ENCODE measurements at places on chromosomes 4 and X.

DNA sequence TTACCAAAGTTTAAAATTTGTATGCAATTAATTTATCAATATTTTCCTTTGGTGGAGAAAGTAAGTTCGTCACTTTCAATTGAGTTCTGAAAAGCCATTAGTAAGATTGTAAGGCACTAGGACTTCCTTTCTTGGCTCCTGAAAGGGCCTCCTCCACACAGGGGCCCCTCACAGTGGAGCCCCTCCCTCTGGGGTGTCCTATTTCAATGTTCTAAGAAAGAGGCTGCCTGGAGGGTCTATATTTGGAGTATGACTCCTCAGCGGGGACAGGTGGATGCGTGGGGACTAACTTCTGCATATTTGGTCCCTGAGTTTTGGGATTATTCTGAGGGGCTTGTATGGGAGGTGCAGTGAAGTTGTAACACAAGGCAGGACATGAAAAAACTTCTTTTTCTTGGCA, 1.6 kb upstream of the ARMCX4 start:
- no peak for DNase-seq

DNA sequence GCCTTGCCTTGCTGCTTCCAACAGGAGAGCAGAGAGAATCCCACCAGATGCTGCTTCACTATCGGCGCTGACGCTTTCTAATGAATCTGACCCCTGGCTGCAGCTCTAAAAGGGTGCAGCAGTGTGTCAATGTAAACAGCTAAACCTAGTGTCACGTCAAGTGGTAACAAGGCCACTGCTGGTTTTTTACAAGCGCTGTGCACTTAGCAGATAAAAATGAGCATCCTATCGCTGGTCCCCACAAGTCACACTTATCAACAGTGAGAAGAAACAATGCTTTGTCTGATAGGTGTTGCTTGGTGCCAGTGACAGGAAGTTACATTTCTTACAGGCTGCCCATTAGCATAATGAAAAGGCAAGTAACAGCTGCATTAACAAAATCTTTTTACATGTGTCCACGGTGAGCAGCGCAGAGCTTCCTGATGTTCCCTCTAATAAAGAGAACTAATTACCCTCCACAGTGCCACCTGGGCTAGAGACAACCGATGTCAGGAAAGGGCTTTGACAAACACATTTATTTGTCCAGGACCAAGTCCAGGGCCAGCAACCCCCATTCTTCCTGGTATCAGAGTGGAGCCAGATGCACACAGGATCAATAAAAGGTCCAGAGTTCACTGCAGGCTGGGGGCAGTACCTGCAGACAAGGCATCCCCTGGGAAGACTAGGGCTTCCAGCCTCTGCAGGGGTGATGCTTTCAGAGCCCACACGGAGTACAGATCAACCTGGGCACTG, 176.0 kb downstream of the MGST2 start:
- no peak for DNase-seq

DNA sequence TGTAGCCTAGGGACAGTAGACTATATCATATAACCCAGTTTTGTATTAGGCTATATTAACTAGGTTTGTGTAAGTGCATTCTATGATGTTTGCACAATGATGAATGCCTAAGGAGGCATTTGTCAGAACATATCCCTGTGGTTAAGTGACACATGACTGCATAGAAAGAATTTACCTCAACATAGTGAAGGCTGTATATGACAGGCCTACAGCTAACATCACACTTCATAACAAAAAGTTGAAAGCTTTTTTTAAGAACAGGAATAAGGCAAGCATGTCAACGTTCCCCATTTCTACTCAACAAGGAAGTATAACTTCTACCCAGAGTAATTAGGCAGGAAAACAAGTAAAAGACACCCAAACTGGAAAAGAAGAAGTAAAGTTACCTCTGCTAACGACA, 165.9 kb upstream of the NDST4 start:
- DNase-seq: no peak

- no peak for DNase-seq
Observed at GRCh38 chr4:80199004-80199560, 1.8 kb downstream of the PRDM8 start.

GRCh38 chr4:16862697-16863096, 35.7 kb downstream of the LDB2 start:
- no peak for DNase-seq

DNA sequence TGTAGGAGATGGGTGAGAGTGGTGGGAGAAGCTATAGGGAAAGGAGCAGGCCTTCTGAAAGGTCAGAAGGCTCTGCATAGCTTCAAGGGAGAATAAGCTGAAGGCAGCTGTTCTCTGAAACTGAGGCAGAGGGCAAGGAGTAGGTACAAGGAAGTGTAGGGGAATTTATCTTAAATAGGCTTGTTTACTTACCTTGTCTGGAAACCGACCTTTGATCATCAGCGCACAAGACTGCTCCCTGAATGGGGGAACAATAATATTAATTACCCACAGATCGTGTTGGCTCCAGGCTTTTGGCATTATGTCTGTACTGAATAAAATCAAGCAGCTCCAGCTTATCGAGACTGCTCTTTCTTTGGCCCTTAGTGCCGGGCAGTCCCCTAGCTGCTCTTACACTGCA, 175.5 kb upstream of the MAGEB16 start:
- DNase-seq: no peak

DNA sequence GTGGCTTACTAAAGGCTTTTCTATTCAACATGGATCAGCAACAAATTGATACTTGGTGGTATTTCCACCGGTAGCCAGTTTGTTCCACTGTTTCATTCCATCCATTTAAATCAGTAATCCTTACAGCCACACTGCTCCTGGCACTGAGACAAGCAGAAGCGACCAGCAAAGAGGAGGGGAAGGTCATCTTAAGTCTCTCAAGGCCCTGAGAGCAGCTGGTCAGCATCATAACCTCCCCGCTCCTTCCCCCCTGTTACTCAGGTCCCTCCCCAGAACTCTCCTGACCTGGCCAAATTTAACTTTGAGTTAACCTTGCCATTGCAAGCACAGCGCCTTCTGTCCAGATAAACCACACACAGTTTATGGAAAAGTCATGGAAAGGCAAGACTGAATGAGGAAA, 331.3 kb upstream of the KLF3 start:
- no peak for DNase-seq

DNA sequence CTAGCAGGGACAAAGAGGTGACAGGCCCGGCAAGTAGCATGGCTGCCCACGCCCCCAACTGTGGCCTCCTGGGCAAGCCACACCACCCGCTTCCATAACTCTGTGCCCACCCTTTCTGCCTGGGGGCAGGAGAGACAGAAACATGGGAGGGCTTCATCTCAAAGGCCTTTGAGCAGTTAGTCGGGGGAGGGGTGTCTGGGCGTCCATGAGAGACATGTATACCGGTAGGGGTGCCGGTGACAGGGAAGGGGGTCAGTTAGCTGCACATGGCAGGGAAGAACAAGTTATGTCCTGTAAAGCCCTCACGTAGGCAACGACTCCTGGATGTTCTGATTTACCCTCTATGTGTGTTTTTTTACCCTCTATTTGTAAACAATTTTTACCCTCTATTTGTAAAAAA, 9.3 kb downstream of the PDZD4 start:
- DNase-seq: no peak

GRCh38 chr4:90002441-90003062, 107.9 kb downstream of the MMRN1 start:
- no peak for DNase-seq

- DNase-seq: no peak
Observed at GRCh38 chr4:24070117-24070516, 180.3 kb upstream of the PPARGC1A start.

DNA sequence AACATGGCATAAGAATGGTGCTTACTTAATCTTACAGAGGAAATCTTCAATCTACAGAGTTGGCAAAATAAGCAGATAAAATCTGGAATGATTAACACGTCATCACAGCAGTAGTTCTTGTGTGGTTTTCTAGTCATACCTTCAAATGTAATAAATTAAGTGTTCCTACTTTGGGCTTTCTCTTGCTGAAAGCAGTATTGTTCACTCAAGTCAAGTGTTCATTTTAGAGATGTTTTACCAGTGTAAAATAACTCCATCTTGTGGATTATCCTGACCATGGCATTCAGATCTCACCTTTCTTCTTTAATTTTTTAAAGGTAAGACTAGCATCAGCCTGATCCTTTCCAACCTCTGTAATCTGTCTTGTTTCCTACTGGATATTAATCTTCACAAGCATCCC, 72.9 kb downstream of the ADAMTS3 start:
- DNase-seq: no peak

GRCh38 chr4:27046851-27047250, 186.2 kb downstream of the STIM2 start:
- DNase-seq: no peak

GRCh38 chrX:120732461-120732860, 102.6 kb upstream of the C1GALT1C1 start:
- DNase-seq: no peak

- no peak for DNase-seq
Observed at GRCh38 chrX:9362363-9362928, 102.4 kb upstream of the TBL1X start.

DNA sequence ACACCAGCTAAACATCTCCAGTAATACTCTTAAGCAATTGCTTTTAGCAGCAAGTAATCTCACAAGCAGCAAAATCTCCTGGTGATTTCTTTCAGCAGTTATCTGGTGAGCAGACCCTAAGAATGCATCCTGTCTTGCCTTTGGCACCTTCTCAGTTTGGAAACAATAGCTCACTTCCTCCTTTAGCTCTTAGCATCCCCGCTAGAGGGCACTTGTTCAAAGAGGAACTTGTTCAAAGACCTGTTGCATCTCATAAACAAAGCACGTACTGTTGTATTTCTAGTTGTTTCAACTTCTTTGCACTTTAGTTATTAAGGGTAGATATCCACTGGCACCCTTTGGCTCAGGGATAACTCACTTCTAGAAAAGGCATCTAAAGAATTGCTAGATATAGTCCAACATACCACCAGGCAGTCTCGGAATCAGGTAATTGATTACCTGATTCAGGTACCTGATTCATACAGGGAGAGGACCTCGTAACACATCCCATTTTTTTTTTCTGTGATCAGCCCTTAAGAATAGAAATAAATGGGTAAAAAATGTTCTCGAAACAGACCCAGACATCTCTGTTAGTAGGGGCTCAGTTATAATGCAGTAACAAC, 81.9 kb upstream of the QRFPR start:
- DNase-seq: no peak

GRCh38 chr4:157075811-157076577, at the start of gene GLRB:
Gene GLRB (plus strand): TSS chr4:157076150. CDS start chr4:157078025, 1,875 bp downstream.
- DNase-seq: no peak

- no peak for DNase-seq
Observed at GRCh38 chrX:51922561-51922960, 29.1 kb downstream of the MAGED1 start.

DNA sequence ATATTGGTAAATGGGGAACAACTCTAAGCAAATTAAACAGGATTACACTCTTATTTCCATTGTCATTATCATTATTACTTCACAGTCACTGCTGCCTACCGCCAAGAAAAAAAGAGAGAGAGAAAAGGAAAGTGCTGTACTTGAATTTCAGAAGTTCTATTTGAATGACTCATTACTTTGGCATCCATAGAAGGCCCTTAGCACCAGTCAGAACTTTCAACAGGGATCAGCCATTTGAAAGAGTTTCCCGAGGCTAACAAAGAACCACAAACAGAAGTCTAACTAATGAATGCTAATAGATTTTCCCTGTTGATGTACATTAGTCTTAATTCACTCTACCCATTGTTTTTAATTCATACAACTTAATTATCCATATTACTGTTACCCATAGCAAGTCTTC, 116.3 kb downstream of the SHROOM4 start:
- DNase-seq: no peak

DNA sequence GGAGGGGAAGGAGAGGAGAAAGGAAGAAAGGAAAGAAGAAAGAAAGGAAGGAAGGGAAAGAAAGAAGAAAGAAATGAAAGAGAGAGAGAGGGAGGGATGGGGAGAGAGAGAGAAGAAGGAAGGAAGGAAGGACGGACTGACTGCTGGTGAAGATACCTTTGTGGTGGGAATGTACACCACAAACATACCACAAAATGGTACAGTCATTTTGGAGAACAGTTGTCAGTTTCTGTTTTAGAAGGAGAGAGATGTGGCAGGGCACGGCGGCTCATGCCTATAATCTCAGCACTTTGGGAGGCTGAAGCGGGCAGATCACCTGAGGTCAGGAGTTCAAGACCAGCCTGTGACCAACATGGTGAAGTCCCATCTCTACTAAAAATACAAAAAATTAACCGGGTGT, 40.0 kb upstream of the SHISA3 start:
- no peak for DNase-seq

- no peak for DNase-seq
Observed at GRCh38 chr4:184376126-184376838, 98.1 kb downstream of the IRF2 start.

DNA sequence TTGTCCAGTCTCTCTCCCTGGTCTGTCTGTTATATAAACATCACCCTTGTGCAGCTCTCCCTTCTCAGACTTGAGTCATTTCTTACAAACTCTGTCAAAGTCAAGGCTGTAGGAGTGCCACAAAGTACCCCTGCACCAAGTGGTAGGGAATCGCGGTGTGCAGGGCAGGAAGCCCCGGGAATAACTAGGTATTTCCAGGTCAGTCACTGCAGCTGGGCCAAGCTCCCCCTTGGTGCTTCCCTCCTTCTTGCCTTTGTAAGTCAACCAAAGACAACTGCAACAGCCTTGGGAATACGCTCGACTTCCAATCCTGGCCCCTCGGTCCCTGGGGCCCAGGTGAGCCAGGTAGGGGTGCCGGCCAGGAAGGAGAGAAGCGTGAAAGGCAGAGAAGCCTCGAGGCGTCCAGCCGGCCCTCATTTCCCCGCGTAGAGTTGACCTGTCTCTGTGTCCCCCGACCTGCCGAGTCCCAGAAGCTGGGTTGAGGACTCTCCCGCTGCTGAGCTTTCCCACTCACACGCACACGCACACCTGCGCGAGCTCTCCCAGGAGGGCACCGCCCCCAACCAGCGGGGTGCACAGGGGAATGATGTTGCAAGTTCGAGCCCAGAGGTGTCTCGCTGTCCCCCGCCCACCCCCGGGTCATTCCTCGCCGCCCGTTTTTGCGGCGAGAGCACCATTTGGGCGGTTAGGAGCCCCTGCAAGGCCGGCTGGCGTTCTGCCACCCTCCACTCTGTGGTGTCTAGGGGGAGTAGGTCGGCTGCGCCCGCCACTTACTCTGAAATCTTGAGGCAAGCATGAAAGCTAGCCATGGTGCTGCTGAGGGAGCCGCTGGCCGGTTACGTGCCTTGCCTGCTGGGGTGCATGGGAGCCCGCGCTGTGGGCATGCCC, 22.8 kb upstream of the KIAA1210 start:
- no peak for DNase-seq

GRCh38 chr4:108036213-108036612, 46.5 kb downstream of the HADH start:
- peak; percentile 40 for DNase-seq

DNA sequence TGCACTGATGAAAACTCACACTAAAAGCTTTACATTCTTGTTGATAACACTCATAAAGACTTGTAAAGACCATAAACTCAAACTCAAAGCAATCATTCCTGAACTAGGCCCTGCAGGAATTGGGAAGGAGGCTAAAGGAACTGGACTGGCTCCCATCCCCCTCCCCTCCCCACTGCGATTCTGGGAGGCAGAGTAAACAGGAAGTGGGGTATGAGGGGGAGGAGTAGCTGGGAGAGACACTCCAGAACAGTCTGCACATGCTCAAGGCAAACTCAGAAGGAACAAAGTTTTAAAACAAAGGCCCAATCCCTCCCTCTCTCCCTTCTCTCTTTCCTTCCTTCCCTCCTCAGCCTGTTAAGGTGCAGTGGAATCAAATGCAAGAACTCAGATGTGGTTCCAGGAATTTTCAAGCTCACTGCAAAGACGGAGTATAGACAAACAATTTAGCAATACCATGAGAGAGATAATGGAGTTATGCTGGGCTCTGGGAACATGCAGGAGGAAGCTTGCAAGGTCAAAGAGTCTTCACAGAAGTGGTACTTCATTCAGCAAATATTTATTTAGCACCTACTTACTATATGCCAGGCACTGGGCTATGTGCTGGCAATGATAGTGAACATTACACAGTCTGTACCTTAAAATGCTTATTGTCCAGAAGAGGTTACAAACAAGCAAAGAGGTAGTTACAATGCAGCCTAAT, 15.9 kb downstream of the MID1IP1 start:
- DNase-seq: no peak

All from activated gamma-delta T cell treated with anti-CD3 and anti-CD28 coated beads, Interleukin-2, amount 50 U/mL, for 16 hours (primary cell).